ENCODE measurements at places on chromosomes 4 and X.

DNA sequence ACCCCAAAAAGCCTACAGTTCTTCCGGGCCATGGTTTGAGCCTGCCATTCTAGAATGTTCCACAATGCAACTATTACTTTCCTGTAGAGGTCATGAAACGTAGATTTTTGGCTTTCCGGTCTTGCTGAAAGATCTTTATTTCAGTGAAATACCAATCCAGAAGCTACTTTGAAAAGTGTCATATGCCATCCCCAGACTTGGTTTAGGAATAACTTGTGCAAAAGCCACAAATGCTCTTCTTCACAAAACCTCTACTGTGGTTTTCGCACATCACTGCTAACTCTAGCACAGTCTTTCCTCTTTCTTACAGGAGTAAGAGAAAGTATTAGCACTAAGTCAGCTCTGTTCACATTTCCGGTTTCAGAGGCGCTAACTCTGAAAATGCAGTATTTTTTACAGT is 12.7 kb upstream of the CD40LG start:
- no peak for DNase-seq

DNA sequence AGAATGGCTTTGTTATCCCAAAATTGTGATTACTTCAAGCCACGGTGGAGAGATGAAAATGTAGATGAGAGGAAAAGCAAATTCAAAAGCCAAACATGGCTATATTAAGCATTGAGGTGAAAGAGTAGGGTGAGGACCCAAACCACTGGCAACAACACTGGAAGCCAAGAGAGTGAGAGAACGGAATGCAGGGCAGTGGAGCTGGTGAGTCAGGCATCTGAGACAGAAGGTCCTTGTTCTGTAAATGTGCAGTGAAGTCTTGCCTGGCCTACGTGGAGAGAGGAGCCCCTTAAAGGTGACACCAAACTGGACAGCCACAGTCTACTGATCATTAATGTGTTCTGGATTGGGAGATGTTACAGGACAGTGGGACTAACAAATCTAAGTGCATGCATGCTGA is 22.8 kb upstream of the SEC24B start:
- DNase-seq = no peak

GRCh38 chr4:123449780-123450179 is 53.2 kb downstream of the SPRY1 start:
- no peak for DNase-seq

GRCh38 chr4:159384017-159384416 is 281.1 kb downstream of the RAPGEF2 start:
- DNase-seq = no peak

GRCh38 chr4:25552580-25553271 is 102.9 kb upstream of the SLC34A2 start:
- DNase-seq = no peak

- DNase-seq = no peak
These were observed 19.3 kb upstream of the RPL34 start for GRCh38 chr4:108601106-108601505.

DNA sequence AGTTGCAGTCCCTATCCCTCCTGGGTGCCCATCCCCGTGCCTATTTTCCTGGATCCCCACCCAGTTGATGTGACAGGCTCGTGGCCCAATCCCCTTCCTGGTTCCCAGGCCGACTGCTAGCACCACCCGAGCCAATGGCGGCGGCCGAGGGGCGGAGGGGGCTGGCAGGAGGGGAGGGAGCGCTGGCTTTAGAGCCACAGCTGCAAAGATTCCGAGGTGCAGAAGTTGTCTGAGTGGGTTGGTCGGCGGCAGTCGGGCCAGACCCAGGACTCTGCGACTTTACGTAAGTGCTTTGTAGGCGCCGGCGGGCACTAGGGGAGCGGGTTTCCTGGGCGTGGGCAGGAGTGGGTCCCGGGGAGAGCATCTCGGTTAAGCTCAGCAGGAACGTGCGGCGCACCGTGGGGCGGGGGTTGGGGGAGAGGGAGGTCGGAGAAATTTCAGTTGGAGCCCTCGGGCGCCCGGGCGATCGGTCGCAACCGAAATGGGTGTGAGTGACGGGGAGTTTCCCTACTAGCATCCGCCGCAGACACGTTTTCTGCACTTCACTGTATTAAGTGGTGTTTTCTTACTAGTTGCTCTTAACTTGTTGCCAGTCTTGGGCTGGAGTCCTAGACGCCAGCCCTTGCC is at the start of gene PLS3:
PLS3 (plus strand) TSS at position 197 of the 627 bp plus-strand sequence. CDS start 49,077 bp downstream, outside the sequence.
- peak; percentile 16 for DNase-seq

- DNase-seq = no peak
These were observed 109.4 kb downstream of the KLHL4 start for GRCh38 chrX:87626996-87627395.

All from activated CD4-positive, alpha-beta T cell treated with anti-CD3 and anti-CD28 coated beads, Interleukin-2, amount 50 U/mL, for 48 hours (primary cell).